T follicular helper cell (primary cell): ENCODE measurements at places on chromosomes 3 and 15.

- DNase-seq = no peak
Observed at GRCh38 chr3:196889844-196890708, 22.4 kb downstream of the SENP5 start.

DNA sequence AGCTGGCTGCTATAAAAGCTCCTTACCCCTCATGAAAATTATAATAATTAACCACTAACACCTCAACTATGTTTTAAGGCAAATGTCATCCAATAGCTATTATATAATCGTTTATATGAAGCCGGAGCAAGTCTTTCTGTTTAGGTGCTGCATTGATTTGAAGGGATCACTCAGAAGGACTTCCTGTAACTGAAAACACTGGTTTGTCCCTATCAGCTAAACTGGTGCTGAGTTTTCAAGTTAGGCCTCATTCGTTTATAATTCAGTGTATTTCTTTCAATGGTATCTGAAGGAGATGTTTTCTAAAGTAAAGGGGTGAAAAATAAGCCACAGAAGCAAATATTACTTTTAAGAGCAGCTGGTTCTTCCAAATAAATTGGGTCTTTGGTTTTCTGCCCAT, 14.2 kb downstream of the MEIS2 start:
- no peak for DNase-seq

DNA sequence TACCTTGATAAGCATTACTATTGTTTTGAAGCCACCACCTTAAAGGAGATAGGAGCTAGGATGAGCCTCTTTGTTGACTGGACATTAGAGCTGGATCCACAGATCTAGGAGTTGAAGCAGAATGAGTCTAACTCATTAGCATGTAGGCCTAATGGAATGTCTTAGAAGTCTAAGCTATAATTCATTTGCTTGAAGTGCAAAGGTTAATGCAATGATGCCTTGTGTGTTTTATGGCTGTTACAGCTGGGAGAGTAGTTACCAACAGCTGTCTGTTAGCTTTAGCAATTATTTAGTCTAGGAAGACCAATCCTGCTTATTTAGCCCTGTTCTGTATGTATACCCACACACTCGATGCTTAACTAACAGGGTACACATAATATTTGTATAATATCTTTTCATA, 419.3 kb downstream of the TUSC7 start:
- no peak for DNase-seq

- DNase-seq = no peak
Observed at GRCh38 chr3:183266454-183266853, 13.4 kb downstream of the B3GNT5 start.
